ENCODE measurements at places on chromosomes 6 and 20.

DNA sequence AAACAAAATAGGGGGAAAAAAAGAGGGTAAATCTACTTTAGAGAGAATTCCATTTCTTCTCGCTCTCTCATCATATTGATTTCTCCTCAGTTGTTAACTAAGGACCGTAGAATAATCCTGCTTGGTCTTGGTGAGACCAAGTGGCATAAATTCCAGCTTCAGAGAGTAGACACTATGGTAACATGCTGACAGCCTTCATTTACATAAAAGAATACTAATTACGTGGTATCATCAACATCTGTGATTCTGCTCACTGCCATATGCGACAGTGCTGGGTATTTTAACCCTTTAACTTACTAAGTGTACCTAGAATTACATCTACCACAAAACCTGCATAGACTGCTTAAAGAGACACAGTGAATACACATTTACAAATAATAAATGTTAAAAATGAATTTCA lies 27.1 kb downstream of the TOMM6 start:
- DNase-seq: no peak

- DNase-seq: peak; percentile 36
Observed at GRCh38 chr6:142819603-142820337, 125.2 kb downstream of the HIVEP2 start.

DNA sequence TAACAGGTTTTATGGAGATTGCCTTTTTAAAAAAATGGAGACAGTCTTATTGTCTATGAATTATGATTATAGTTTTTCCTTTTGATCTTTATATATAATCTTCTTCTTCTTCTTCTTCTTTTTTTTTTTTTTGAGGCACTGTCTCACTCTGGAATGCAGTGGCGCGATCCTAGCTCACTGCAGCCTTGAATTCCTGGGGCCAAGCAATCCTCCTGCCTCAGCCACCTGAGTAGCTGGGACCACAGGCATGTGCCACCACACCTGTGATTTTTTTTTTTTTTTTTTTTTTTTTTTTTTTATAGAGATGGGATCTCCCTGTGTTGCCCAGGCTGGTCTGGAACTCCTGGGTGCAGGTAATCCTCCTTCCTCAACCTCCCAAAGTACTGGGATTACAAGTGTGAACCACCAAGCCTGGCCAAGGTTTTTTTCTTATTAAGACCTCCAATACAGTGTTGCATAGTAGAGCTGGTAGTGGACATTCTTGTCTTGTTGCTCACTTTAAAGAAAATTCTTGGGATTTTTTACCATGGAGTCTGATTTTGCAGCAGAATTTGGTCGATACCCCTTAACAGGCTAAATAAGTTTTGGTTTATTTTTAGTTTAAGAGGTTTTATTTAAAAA lies 46.5 kb downstream of the STK4 start:
- no peak for DNase-seq

GRCh38 chr6:20916086-20916485 lies 381.8 kb downstream of the CDKAL1 start:
- DNase-seq: no peak

GRCh38 chr20:13855613-13856012 lies 70.8 kb downstream of the NDUFAF5 start:
- no peak for DNase-seq

DNA sequence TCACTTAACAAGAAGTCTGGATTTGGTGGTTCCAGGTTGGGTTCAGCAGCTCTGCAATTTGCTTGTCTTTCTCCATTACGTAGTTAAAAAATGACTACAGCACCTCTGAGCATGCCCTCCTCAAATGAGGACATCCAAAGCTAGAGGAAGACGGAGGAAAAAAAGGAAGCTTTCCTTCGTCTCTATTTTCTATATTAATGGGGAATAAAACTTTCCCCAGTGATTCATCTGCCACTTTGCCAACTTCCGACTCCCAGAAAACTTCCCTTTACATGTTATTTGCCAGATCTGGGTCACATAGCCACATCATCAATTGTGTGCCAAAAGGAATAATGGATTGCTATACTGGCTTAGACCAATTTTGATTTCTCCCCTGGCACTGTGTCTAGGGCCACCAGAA lies 69.5 kb downstream of the ZFAND3 start:
- no peak for DNase-seq

GRCh38 chr20:6920991-6921613 lies 153.6 kb downstream of the BMP2 start:
- no peak for DNase-seq

DNA sequence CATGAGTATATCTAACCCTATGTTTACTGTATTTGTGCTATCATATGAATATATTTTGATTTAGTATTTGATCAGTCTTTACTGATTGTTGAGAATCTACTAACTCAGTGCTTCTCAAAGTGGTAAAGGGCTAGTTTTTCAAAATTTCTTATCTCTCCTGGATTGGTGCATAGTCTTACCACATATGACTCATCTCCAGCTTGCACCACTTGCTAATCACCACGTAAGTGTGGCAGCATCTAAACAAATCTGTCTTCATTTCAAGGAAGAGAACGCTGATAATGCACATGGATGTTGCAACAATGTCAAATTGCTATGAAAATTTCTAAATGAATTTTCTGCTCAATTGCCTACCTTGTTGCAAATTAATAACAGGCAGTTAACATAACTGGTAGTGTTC lies 299.5 kb downstream of the PAX1 start:
- DNase-seq: no peak

DNA sequence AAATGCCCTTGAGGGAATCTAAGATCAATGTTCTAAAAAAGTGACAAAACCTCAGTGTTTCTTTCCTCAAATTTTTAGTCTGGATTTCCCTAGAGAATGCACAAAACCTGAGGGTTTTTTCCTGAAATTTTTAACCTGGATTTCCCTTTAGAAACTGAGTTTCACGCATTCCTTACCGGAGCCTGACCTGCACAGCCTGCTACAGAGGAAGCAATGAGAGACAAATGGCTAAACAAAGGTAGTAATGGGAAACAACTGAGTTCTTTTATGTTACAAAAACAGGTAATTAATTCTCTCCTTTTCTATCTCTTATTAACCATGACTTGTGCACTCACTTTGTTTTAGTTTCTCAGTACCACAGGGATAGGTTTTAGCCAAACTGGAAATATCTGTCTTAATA lies 281.7 kb upstream of the NT5E start:
- DNase-seq: no peak

Measured in CD4-positive, CD25-positive, alpha-beta regulatory T cell (primary cell).